Fibroblast of skin of right biceps (primary cell): ENCODE measurements at places on chromosomes 7 and 10.
A peak's percentile ranks its signal among the peaks of the same experiment; 100 is the strongest.

DNA sequence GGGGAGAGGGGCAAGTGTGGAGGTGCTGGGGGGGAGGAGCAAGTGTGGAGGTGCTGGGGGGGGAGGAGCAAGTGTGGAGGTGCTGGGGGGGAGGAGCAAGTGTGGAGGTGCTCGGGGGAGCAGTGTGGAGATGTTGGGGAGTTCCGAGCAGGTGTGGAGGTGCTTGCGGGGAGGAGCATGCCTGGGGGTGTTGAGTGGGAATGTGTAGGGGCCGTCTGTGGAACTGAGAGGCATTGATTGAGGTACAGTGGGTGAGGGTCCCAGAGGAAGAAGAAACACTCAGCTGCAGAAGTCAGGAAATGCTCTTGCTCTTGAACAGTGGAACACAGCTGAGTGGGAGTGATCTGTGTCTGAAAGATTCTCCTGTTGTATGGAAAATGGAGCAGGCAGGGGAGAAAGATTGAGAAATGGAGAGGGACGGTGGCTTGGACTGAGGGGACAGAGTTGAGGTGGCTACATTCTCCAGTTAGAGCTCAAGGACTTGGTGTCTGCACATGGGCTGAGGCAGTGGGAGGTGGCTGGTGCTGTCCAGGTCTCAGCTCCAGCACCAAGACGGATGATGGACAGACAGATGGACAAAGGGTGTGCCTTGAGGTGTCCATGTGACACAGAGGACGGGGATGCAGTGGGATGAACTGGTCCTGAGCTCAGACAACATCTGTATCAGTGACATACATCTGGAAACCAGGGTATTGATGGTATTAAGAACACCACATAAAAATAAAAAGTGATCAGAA lies 25.2 kb upstream of the NCAPG2 start:
- DNase-seq: no peak

- DNase-seq: no peak
Observed at GRCh38 chr10:95573964-95574604, 12.9 kb upstream of the SORBS1 start.

GRCh38 chr10:66349726-66350125 lies 576.1 kb upstream of the LRRTM3 start:
- DNase-seq: peak; percentile 15

GRCh38 chr10:62130948-62131347 lies 137.7 kb downstream of the RTKN2 start:
- DNase-seq: peak; percentile 93

DNA sequence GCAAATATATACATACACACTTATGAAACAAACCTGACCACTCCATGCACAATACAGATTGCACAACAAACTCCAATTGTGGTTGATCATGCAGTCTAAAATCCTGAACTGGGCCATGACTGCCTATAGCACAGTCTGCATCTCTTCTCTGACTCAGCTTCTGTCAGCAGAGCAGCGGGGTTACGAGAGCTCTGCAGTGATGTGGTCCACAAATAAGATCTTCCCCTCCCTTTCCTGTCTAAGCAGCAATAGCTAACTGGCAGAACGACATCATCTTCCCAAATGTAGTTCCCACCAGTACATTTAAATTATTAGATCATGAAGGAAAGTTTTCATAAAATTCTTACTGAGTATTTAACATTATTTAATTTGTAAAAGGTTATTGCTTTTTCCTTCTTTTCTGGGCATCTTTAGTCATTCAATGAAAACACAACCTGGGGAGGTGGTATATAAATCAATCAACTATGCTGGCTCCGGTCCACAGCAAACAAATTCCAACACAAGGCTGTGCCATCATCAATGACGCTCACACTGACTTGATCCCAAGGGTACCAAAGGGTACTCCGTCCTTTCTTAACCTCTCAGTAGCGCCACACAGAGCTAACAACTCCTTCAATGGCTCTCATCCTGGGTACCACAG lies 17.1 kb downstream of the ARHGAP21 start:
- DNase-seq: peak; percentile 94

DNA sequence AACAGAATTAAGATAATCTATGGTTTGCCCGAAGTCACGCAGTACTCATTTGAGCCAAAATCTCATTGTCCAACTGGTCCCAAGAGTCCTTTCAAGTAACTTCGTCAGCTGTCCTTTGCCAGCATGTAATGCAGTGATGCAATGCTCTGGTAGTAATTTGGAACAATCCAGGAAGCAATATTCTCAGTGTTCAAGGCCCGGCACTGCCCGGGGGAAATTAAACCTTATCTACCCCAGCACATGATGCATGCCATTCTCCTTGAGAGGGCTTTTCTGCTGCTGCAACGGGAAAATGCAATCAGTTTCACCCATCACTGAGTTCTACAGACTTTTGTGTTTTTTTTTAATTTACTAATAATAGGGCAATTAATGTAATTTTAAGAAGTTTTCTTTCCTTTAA lies 77.6 kb upstream of the NME8 start:
- no peak for DNase-seq

GRCh38 chr10:72702868-72703581 lies 11.1 kb downstream of the MCU start:
- DNase-seq: peak; percentile 49

DNA sequence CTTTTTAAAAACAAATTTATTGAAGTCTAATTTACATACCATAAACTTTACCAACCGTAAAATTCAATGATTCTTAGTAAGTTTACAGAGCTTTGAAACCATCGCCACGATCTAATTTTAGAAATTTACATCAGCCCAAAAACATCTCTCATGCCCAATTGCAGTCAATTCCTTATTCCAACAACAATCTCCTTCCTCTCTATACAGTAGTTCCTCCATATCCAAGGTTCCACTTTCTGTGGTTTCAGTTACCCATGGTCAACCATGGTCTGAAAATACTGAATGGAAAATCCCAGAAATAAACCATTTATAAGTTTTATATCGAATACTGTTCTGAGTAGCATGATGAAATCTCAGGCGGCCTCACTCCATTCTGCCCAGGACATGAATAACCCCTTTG lies 183.4 kb upstream of the ADCY1 start:
- DNase-seq: peak; percentile 10

DNA sequence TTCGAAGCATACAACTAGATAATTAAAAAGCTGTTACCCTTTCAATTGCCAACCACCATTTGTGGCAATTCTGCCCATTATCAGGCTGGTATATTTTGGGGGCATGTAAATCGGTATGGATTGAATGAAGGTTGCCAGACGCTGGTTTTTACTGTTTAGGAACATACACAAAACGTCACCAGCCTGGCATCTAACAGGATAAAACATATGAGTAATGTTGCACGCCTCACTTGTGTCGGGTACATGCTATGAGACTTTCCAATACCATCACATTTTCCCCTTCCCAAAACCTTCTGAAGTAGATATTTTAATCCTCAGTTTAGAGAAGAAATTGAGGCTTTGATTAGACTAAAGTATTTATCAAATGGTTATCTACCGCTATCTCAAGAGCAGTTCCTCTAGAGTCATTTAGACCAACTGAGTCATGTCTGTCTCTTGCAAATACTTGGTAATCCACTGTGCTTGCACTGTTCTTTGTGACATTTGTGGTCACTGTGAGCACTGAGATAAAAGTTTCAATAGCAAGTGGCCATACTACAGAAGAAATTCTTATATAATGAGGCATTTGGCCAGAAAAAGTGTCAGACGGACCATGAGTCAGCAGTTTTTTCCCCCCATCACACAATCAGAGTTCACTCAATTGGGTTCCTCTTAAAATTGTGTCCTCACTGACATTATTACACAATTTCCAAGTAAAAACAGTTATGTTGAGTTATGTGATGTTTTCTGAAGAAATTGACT lies 498.7 kb downstream of the NXPH1 start:
- DNase-seq: peak; percentile 0
